ENCODE measurements at places on chromosomes 4 and X. TPM values are rescaled to one million over a fixed set of nuclear protein-coding genes. Genes with fewer than 3 reads are reported as not detected.

DNA sequence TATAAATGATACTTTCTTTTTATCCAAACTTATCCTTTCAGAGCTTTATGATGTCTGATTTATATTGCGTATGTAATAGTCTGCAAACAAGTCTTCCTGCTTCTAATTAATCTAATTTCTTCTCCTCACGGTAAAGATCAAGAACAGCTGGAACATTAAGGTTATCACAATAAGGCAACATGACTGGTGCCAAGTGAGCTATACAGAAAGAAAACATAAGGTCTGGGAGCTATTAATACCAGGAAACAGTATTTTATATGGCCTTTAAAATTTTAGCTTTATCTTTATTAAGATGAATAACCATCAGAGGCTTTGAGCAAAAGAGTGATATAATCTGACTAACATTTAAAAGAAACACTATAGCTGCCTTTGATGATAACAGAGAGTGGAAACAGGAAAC is 28.7 kb upstream of the CABS1 start:
- no peaks in the 10 kb centered on the region for H3K27me3 ChIP-seq
- H3K27ac ChIP-seq, result no peak overlapping the region
- no peaks in the 10 kb centered on the region for H3K4me1 ChIP-seq
- no peak for DNase-seq
- H3K36me3 ChIP-seq, result no peaks in the 10 kb centered on the region

Gene COL4A6
- 16.7 TPM for total RNA-seq

GRCh38 chr4:9916346-9916745 is 105.0 kb downstream of the SLC2A9 start:
- no peaks in the 10 kb centered on the region for H3K4me1 ChIP-seq
- H3K4me3 ChIP-seq, result no peak overlapping the region
- no peak for DNase-seq
- H3K27me3 ChIP-seq, result no peaks in the 10 kb centered on the region
- H3K36me3 ChIP-seq, result no peaks in the 10 kb centered on the region

Gene XAGE2
- 1.0 TPM for total RNA-seq

DNA sequence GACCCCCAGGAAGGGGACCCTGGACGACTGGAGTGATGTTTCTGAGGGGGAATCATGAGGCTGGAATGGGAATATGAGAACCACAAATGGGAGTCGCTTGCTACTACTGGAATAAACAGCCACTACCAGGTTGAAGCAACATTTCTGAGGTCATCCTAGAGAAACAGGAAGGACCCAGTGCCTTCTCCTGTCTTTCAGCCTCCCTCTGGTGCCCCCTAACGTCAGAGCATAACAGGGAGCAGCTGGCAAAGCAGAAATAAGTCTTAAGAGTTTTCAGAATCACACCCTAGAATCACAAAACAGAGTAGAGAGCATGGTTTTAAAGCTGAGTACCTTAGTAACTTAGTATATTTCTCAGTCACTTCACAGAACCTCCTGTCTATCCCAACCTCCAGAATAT is 347.8 kb upstream of the PITX2 start:
- no peaks in the 10 kb centered on the region for H3K36me3 ChIP-seq
- no peak overlapping the region for H3K4me3 ChIP-seq
- H3K27me3 ChIP-seq, result no peaks in the 10 kb centered on the region

- H3K4me1 ChIP-seq, result no peaks in the 10 kb centered on the region
- H3K27ac ChIP-seq, result no peak overlapping the region
- H3K36me3 ChIP-seq, result no peaks in the 10 kb centered on the region
- H3K27me3 ChIP-seq, result no peaks in the 10 kb centered on the region
These were observed 586.6 kb downstream of the TLL1 start for GRCh38 chr4:166459621-166460020.

Gene SEC24B
- 34.8 TPM for total RNA-seq

DNA sequence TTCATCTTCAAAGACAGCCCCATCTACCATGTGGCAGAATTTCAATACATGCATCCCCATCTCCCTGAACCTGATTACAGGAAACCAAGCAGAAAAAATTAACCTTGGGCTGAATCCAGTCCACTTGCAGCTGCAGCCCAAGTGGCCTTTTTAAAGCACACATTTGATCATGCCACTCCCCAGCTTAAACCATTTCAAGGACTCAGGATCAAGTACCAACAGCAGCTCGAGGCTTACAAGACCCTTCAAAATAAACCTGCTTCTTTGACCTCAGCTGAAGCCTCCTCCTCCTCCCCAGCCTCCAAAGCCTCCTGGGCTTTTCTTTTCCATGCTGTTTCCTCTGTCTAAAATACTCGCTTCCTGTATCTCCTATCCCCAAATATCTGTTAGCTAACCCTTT is 50.7 kb upstream of the KIT start:
- H3K4me3 ChIP-seq, result no peak overlapping the region
- no peaks in the 10 kb centered on the region for H3K4me1 ChIP-seq
- H3K27ac ChIP-seq, result no peak overlapping the region
